ENCODE measurements at places on chromosomes 7 and 10.
A peak's percentile ranks its signal among the peaks of the same experiment; 100 is the strongest.

GRCh38 chr7:4964506-4964905 is 5.5 kb upstream of the MMD2 start:
- no peak for DNase-seq

DNA sequence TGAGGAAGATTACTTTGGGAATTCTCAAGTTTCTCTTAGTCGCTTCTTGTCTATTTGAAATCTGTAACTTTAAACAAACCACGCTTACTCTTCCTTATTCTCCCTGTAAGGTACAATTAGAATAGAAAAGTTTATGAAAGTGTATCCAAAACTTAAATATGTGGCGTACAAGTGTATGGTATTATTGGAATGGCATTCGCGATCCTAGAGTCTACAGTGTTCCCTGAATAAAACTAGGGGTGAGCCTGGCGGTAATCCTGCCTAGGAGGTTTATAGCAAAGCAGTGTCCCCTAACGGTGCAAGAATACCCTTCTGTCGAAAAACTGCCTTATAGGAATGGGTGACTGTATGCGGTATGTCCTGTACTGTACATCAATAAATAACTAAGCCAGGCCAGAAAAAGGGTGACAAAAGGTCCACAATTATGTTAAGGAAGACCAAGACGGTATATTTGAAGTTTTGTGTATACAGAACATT is 1.2 kb downstream of the TASOR2 start:
- no peak for DNase-seq

DNA sequence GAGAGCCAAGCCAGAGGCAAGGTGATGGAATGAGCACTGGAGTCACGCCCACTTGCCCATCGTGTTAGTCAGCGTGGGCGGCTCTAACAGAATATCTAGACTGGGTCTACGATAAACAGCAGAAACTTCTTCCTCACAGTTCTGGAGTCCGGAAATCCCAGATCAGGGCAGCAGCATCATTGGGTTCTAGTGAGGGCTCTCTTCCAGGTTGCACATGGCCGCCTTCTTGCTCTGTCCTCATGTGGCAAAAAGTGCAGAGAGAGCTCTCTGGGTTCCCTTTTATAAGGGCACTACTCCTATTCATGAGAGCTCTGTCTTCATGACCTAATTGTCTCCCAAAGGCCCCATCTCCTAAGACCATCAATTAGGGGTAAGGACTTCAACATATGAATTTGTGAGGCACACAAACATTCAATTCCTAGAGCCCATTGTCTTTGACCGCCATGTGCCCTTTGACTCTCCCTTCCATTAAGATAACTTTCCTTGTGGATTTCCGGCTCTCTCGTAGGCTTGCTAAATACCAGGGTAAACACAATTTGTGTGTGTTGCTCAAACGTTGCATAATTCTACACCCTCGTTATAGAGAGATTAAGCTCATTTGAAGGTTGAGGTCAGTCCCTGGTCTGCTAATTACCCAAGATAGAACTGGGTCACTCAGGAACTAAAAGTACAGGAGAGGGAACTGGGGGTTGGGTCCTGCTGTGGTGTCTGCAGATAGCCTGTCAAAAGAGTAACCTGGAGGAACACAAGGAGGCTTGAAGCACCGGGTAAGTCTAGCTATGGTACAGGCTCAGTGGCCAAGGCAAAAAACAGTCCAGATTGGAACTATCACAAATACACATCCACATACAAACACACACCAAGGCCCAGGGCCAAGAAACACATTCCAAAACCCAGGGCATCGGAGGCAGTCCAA is 28.7 kb upstream of the USP6NL start:
- no peak for DNase-seq

DNA sequence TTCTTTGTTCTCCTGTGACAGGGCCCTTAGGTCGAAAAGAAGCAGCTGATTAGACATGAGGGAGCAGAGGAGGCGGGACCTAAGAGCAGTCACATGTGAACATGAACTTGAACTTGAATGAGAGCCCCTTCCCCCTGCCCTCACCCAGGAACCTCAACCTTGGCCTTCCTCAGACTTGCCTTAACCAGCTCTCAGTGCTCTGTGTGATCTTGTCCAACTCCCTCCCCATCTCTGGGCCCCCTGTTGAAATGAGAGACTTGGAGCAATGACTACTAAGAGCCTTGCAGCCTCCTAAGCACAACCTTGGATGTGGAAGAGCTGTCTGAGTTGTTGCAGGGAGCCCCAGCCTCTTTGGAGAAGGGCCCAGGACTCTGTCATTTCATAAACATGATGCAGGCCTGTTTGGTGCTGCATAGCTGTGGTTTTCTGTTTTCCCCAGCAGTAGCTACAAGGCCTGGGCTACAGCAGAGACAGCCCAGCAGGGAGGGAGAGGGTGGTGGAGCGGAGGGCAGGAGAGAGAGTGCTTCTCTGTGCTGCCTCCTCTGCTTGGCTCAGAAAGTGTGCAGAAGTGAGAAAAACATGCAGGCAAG is 123.9 kb upstream of the ZMIZ1 start:
- no peak for DNase-seq

GRCh38 chr10:602391-603005 is 87.0 kb downstream of the DIP2C start:
- DNase-seq: no peak

DNA sequence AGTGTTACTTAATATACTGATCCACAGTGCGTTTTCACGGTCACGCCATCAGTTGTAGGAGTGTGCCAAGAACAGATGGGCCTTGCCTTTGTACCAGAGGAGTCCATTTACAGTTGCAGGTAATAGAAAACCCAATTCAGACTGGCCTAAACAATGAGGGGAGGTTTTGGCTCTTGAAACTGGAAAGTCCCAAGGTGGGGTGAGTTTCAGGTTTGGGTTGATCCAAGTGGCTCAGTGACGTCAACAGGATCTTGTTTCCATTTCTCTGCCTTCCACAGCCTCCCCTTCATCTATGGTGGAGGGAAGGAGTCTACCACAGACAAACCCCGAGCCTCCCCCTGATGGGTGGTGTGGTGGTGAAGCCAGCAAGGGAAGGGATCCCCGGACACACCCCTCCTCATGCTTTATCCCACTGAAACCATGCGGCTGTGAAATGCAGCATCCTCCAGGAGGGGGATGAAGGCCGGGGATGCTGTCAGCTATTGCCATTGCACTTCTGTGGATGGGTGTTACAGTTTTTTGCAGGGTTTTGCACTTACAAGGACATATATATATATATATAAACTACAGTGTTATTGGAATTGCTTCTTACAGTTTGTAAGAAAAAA is 14.8 kb upstream of the SH2D4B start:
- DNase-seq: peak; percentile 30

DNA sequence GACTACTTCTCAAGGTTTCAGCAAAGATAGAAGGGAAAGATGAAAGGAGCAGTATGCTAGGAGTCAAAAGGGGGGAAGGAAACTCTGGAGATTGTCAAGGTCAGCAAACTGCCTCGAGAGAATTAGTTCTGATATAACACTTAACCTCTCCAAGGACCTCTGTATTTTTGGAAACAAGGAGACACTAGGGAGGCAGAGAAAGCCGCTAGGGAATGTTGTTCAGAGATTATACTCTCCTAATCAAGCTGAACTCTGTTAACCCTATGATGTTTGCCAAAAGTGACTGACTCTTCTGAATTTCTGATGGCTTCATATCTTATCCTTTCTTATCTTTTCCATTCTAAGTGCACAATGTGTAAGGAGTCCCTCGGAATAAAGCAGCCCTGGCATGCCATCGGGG is 27.1 kb downstream of the CREM start:
- no peak for DNase-seq

DNA sequence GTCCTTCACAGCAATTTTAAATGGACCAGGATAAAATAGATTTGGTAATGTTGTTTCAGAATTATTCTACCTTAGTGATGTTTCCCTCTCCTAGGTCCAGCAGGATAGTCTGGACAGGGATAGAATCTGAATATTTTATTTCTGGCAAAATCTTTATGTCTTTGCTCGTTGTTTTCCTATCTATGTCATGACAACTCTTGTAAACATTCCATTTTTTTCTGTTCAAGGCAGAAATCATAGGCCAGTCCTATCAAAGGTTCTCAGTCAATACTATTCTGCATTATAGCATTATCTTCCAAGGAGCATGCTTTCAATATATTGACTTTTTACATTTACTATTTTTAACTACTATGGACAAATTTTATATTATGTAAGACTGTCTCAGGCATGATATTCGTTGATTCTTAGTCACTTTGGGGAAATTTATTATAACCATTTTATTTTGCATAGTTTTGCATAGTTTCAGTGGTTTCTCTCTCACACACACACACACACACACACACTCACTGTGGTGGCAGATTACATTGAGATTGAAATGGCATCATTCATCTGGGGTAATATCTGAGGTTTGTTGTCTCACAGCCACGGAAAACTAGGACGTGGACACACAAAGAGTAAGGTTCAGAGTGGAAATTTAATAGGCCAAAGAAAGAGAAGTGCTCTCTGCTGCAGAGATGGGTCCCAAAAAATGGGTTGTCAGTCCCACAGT is 17.2 kb downstream of the TAS2R60 start:
- no peak for DNase-seq

DNA sequence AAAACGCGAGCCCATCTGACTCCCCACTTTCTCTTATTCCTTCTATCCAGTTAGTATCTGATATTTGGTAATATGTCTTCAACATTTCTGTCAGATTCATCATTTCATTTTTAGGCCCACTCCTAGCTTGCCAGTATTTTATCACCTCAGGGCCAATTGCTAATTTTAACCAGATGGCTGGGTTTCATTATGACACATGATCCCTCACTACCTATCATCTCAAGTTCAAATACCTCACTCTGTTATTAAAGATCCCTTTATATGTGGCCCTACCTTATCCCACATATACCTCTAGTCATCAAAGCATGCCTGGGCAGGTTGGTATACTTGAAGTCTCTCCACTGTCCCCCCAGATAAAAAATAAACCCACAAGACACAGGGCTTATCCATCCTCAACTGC is 104.9 kb downstream of the RNLS start:
- no peak for DNase-seq

DNA sequence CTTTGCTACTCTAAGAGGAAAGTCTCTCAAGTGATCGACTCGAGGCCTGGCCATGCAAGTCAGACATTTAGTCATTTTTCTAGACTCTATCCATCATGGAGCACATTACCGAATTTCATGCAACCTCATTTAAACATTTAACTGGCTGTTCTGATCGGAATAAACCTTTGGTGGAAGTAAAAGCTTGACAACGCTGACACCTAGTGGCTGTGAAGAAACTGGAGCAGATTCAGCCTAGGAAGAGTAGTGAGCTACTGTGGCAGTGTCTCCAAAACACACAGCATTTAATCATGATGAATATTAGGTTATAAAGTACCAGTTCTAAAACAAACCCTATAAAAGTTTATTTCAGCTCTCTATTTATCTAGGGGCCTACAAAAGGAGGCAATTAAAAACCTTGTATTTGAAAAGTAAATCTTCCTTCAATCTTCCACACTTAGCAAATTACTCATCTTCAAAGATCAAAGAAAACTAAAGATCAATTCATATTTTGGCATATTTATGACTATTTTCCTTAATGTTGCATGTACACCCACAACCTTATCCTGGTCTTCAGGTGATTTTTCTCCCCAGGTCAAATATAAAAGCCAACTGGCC is 175.0 kb downstream of the CTNNA3 start:
- DNase-seq: no peak

DNA sequence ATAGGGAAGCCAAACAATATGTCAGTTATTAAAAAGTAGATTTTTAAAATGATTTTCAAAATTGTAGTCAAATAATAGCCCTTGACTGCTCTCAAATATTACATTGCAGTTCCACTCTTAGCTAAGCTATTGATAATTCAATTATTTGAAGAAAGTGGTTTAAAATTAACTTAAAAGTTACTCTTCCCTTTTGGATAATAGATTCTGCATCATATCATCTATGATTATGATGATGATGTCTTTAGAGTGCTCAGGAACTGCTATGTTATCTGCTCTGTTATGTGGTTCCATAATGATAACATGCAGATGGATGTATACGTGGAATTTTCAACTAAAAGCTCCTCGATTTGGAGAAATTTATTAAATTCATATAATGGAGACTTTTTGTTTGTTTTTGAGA is 110.0 kb downstream of the ADAM22 start:
- DNase-seq: no peak

GRCh38 chr10:92142512-92142911 is 148.4 kb downstream of the CPEB3 start:
- DNase-seq: no peak

- peak; percentile 25 for DNase-seq
Observed at GRCh38 chr10:44985175-44985681, 6.6 kb upstream of the DEPP1 start.

GRCh38 chr10:117411479-117412399 is 36.5 kb upstream of the PDZD8 start:
- no peak for DNase-seq

DNA sequence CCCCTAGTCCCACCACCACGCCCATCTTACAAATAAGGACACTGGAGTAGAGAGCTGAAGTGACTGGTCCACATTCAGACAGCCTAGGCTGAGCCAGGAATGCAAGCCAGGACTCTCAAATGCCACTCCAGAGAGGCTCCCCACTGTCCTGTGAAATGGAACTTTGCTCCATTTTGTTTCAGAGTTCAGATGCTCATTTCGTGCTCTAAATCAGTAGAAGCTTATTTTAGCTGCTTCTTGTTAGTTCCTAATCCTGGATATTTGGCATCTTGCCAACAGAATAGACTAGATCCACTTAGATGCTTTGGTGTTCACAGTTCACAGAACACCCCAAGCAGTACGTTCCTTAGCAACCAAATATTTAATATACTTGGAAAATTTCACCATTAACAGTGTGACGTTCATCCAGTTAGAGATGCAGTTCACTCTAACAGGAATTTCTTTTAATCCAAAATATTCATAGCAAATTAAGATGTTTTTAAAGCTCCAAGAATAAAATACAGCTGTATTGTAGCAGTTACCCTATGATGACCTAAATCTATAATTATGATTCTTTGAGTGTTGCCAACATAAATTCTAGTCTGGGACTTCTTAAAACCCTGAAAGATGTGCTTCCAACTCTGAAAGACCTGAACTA is 7.3 kb downstream of the MMP21 start:
- DNase-seq: no peak

DNA sequence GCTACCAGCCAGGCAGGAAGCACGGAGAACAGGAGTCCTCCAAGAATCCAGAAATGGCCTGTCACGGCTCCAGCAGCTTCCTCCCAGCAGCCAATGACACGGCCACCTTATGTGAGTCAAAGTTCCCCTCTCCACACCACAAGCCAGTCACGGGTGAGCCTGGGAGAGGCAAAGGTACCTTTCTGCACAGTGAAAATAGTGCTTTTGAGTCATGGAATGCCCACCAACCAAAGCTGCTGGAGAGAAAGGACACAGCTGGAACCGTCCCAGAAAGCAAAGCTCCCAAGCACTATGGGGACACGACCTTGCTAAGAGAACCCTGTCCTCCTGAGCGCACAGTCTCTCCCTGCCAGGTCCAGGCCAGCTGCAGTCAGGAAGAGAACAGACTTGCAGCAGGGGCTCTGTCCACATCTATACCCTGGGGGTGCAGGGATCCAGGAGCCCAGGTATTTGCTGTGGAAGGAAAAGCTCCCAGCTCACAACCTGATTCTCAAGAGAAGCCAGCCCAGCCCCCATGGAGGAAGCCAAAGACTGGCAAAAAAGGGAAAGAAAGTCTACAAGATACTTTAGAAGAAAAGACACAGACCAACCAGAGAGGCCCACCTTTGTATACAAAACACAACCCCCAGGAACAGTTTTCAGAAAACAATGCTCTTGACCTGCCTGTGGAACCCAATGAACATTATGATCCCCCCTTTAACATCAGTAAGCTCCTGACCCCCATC is 24.4 kb downstream of the C10orf71 start:
- DNase-seq: no peak

Data from Right ventricle myocardium inferior (tissue), 1 donor.